Myocyte (in vitro differentiated cells): ENCODE measurements at places on chromosomes 2 and 18. TPM values are rescaled to one million over a fixed set of nuclear protein-coding genes. Genes with fewer than 3 reads are reported as not detected.

- DNase-seq: peak; percentile 28
These were observed 208.1 kb downstream of the CLIP4 start for GRCh38 chr2:29323301-29323700.

GRCh38 chr2:142940606-142941223 lies 63.3 kb downstream of the KYNU start:
- DNase-seq: no peak

CREG2 gene
- 1.5 and 6.9 TPM in 2 replicates for total RNA-seq

DNA sequence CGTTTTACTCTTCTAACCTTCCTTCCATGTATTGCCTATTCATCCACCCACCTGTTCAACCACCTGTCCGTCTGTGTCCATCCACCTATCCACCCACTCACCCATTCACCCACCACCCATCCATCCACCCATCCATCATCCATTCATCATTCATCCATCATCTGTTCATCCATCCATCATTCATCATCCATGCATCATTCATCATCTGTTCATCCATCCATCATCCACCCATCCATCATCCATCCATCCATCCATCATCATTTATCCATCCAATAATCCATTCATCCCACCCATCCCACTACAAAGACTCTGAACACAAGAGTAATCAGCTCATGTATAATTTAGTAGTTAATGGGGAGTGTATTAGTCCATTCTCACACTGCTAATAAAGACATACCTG lies 78.0 kb downstream of the ACOXL start:
- DNase-seq: no peak

NAT8 gene
- total RNA-seq: not detected in 2 replicates

DNA sequence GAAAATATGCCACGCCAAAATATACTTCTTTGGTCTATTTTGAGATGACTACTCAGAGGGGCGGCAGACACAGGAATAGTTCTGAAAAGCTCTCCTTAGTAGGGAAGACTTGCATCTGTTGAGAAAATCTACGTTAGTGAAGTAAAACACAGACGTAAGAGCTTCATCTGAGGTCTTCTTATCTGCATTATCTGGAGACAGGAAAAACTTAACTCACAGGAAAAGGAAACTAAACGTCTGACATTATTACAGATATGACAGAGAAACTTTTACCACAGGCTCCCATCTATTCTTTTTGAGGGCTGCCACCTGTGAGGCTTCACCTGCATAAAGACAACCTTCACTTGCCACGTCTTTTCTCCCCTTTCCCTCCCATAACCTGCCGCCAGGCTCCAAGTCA lies 1295.7 kb downstream of the LRP1B start:
- DNase-seq: no peak

DNA sequence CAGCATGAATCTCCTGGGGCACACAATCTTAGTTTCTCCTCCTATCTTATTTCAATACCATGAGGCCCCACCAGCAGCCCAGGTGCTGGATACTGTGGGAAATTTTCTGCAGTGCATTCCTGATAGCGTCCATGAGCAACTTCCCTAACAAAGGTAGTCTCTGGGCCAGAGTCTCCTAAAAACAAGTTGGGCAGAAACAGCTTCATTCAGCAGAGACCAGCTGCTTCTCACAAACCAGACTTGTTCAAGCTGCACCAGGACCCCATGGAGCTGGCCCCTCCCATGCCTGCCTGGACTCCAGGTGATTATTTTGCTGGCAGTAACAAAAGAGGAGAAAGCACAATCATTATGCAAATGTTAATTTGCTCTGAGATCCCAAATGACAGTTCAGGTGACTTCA lies 31.4 kb downstream of the MYO5B start:
- DNase-seq: no peak

SOS1 gene
- 22.4 and 23.7 TPM in 2 replicates for total RNA-seq

- peak; percentile 76 for DNase-seq
These were observed 70.4 kb upstream of the CYP1B1 start for GRCh38 chr2:38146275-38146906.

GRCh38 chr2:216970359-216970915 lies 110.6 kb upstream of the TNP1 start:
- DNase-seq: no peak

PARD3B gene
- 7.2 and 9.7 TPM in 2 replicates for total RNA-seq

SCYGR5 gene
- total RNA-seq: not detected in 2 replicates

SPAST gene
- total RNA-seq: 22.6 and 26.5 TPM in 2 replicates

DNA sequence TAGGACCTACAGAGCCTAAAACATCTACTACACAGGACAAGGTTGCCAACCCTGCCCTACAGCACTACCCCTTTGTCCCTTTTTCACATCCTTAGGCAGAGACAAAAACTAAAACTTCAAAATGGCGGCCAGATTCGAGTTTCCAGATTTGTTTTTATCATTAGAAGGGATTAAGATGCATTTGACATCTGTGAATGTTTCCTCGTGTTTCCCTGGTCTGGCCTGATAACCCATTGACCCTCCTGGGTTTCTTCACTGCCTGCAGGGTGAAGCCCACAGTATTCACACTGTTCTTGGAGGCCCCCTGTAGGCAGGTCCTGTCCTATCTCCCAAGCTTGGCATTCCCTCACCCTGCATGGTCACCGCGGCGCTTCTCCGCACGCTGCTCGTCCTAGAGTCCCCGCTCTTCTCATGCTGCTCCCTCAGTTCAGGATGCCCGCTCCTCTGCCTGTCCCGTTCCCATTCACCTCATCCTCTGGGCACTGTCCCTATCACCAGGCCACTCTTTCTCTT lies 67.6 kb downstream of the TPGS2 start:
- no peak for DNase-seq
